A172 (cell line): ENCODE measurements at places on chromosomes 3 and 15.

DNA sequence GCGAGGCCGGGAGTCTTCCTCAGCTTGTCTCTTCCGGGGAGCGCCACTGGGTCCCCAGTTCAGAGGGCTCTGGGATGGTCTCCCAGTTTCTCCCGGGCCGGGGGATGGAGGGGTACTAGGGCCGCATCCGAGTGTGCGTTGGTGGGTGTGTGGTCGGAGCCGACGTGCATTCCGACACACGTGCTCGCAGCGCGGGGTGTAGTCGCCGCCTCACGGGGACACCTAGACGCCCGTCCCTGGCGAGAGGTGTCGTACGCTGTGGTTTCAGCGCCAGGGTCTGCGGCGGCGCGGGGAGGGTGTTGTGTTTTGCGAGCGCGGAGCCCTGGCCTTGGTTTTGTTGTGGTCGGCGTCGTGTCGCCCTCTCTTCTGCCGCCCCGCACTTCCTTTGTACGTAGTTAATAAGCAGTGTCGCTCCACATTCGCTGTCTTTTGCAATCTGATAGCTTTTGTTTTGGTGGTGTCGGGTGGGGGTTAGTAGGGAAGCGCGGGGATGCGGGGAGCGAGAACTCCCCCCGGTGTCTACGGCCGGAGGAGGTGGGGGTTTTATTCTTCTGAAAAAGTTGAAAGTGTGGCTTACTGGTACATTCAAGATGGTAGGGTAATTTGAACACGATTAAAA, 2.2 kb downstream of the IGF1R start:
- DNase-seq: no peak

- DNase-seq: no peak
These were observed 88.3 kb downstream of the ATP10A start for GRCh38 chr15:25774871-25775270.

DNA sequence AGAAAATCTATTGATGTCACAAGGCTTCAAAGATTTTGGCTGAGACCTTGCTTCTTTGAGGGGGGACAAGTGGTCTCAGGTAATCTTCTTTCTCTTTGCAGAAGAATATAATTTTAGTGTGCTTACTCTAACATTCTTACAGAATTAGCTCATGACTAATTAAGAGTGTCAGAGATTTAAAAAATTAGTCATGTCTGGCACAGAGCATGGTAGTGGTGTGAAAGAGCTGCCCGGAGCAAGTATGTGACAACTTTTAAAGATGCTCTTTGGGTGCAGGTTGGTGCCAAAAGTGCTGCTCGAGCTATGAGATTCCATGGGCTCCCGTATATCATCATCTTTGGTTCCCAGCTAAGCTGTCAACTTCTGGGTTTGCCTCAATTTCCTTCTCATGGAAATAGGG, 31.1 kb downstream of the CYP19A1 start:
- no peak for DNase-seq

DNA sequence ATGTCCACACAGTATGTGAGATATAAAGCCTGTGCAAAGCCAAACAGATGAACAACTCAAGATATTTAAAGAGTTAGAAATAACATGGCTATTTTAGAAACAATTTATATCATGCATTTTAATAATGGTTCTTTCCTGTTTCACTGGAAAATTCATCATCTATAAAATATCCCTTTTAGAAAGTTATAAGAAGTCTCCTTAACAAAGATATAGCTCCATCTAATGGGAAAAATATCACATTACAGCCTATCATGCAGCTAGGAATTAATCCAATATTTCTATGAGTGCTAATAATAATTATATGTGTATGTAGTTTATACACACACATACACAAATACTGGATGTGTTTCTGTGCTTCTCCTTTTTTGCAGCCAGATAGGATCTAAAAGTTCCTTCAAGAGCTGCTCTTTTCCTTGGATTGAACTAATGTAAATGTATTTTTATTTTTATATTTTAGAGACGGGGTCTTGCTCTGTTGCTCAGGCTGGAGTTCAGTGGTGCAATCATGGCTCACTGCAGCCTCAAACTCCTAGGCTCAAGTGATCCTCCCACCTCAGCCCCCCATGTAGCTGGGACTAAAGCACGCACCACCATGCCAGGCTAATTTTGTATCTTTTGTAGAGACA, 21.6 kb downstream of the RPL22L1 start:
- DNase-seq: peak; percentile 14

DNA sequence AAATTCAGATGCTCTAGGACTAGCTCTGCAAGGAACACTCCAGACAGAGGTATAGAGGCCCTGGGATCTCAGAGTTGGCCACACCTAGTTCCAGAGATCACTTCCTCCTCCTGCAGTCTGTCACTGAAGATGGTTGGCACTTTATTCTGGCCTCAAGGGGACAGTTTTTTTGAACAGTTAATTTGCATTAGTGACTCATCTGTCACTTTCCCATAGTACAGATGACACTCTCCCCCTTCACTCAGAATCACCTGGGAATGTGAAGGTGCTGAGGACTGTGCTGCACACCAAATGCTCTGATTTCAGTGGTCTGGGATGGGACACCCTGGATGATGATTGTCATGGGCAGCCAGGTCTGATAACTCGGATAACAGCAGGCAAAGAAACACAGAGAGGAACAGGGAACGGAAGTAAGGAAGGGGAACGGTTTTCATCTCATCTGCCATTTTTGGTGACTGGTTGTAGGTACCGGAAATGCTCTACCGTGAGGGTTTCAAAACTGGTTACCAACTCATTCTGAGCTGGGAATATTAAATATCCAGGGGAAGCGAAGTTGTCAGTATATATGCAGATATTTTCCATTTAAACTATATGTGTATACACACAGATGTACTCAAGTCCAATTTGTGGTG, 232.5 kb upstream of the ST8SIA2 start:
- DNase-seq: no peak

DNA sequence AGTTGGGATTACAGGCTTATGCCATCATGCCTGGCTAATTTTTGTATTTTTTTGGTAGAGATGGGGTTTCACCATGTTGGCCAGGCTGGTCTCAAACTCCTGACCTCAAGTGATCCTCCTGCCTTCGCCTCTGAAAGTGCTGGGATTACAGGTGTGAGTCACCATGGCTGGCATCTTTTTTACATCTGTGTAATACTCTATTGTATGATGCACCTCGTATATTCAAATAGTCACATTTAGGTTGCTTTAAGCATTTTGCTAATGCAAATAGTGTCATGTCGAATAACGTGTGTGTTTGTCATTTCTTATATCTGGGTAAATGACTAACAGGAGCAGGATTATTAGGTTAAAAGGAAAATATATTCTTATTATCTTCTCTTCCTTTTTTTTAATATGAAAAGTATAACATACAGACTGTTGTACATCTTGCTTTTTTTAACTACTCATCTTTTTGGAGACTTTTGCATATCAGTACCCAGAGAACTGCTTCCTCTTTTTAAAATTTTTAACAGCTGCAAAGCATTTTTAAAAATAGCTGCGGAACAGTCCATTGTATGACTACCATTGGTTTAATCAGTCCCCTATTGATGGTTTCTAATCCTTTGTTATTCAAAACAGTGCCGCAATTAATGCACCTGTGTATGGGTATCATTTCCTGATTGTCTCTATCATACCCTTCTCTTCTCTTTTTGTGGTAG, 13.4 kb downstream of the SCAMP5 start:
- DNase-seq: no peak

GRCh38 chr3:151227807-151228665, 25.0 kb upstream of the GPR171 start:
- peak; percentile 87 for DNase-seq

- DNase-seq: no peak
These were observed 249.2 kb downstream of the OPA1 start for GRCh38 chr3:193842029-193842798.

- no peak for DNase-seq
These were observed 60.3 kb upstream of the EPHA6 start for GRCh38 chr3:96754128-96754527.

GRCh38 chr3:12060139-12060845, 56.1 kb downstream of the SYN2 start:
- DNase-seq: no peak

- no peak for DNase-seq
These were observed 9.5 kb downstream of the EDEM1 start for GRCh38 chr3:5197022-5197421.
